ENCODE measurements at places on chromosomes 11 and 22.

GRCh38 chr11:67371189-67371910, 2.0 kb downstream of the CLCF1 start:
- no peak for DNase-seq

- no peak for DNase-seq
These were observed 349.8 kb upstream of the PLET1 start for GRCh38 chr11:112610494-112610893.

DNA sequence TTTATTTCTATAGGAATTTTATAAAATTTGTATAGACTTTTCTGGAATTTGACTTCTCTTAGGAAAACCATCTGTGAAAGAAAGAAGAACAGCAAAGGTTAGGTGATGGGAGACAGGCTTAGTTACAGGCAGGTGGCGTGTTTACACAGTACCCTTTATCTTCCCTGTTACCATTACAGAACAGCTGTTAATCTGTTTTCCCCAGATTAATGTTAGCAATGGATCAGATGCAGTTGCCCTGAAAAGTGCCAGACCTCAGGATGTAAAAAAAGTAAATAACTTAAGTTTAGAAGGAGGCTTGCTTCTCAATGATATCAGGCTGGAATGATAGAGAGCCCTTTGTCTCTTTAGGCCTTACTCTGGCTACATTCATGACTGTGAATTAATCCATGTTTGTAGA, 1186.5 kb upstream of the TENM4 start:
- DNase-seq = no peak

DNA sequence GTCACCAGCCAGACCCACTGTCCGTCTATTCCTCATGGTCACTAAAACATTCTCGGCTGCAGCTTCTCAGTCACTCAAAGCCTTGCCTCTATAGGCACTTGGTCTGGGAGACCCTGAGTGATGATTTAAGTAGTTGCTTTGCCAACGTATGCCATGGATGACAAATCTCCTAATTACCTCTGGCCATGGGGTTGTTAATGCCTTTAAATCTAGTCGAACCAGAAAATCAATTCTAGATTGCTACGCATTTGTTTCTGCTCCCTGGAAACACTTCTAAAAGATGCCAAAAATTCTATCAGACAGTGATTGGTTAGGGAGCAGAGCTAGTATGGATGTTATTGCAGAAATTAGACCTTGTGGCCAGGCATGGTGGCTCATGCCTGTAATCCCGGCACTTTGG, 57.0 kb upstream of the RTL6 start:
- peak; percentile 0 for DNase-seq

GRCh38 chr22:33049119-33049729, 9.0 kb downstream of the SYN3 start:
- DNase-seq = no peak

DNA sequence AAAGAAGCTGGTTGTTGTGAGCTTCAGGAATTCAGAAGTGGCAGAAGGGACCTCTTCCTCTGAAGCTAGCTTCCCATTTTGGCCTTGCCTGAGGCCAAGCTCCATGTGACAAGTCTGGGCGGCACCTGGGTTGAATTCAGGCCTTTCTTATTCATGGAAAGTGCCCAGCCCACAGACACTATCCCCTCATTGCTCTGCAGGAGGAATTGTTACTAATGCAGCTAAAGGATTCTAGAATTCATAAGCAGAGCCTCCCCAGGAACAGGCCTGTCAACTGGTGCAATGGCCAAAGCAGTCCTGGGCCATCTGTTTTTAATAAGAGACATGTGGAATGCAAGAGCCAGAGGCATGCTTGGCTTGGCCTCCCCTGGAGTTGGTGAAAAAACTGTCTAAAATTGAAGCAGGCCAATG, 71.4 kb downstream of the SLC1A2 start:
- DNase-seq = no peak

DNA sequence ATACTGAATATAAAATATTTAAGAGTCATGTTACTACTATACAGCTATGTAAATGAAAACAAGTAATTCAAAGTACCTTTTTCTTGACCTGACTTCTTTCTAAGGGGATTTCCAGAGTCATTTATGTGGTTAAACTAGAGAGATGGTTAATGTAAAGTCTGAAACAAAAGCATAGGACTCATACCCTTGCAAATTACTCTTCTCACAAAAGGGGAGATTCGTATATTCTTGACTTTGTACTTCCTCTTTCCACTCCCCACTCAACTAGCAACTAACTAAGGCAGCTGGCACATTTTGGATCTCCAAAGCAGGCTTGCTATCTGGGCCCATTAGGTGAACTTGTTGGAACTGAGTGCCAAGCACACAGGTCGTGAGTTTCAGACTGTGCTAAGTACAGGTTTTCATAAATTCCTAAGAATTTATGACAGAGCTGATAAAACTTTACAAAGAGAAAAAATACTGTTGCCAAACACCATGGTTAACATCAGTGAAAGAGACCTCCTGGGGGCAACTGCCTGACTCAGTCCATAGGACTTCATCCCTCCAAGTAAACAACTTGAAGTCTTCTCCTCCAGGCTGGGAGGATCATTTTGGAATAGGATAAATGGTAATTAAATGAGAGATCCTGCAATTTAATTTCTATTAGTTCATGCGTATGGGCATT, 77.0 kb upstream of the DDI1 start:
- no peak for DNase-seq

DNA sequence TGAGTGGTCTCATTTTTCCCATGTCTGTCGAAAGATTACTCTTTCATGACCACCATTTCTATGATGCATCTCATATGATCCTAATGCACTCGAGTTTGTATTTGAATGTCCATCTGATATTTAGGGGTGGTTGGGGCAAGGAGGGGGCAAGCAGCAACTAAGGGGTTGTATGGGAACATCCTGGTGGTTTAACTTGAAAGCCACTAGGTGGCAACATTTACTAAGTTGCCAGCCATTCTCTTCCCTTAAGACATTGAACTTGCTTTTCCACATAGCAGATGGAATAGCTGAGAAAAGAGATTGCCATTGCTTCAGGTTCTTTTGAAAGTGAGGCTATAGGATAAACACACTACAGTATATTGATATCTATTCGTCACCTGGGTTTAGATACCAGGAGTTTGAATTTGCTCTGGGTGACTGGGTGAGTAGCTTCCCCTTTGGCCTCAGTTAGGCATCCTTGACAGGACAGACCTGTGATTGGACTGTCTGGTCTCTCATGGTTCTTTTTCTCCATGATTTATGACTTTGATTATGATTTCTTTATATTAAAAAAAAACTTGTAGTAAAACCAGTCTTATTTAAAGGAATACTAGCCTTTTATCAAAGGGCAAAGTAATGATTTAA, 32.4 kb downstream of the NF2 start:
- no peak for DNase-seq

DNA sequence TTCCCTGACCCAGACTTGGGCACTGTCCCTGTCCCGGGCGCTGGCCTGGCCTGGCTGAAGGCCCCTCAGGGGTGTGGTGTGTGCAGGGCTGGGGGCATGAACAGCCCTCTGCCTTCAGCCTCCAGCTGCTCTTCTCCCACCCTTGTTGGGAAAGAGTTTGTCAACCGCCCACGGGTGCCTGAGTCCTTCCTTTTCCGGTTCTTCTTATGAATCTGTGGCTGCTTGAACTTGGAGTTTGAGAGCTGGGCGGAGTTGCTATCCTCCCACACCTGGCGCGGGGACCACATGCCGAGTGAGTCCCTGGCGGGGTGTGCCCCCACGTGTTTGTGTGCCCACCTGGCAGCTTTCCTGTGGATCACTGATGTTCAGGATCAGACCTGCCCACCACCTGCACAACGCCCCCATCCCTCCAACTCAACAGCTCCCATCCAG, 13.4 kb downstream of the NFAM1 start:
- DNase-seq = no peak

DNA sequence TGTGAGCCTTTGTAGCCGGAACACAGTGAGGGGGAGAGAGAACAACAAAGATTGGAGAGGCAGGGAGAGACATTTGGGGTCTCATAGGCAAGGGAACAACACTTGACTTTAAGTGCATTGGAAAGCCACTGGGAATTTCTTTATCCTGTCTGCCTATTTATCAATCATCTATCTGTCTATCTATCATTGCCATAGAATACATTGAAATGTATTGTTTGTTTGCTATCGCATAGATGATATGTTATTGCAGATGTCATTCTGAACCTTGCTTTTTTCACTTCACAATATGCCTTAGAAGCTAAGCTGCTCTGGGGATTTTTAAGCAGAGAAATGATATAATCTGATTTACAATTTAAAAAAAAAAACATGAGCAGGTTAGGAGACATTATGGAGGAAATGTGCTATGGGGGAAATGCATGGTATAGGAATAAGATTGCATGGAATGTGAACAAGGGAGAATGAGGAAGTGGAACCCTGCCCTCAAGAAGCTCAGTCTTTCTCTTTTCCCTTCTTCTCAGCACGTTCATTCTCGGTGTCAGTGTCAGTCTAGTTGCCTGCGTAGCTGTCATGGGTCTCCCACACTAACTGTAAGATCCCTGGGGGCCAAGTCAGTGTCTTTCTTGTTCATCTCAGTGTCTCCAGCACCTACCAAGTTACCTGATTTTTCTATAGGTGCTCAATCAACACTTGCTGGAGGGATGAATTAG, 158.7 kb upstream of the ARHGAP20 start:
- DNase-seq = no peak

GRCh38 chr11:15180212-15180792, 65.6 kb downstream of the INSC start:
- DNase-seq = no peak

- DNase-seq = no peak
These were observed 33.8 kb downstream of the SYT13 start for GRCh38 chr11:45252134-45252856.

DNA sequence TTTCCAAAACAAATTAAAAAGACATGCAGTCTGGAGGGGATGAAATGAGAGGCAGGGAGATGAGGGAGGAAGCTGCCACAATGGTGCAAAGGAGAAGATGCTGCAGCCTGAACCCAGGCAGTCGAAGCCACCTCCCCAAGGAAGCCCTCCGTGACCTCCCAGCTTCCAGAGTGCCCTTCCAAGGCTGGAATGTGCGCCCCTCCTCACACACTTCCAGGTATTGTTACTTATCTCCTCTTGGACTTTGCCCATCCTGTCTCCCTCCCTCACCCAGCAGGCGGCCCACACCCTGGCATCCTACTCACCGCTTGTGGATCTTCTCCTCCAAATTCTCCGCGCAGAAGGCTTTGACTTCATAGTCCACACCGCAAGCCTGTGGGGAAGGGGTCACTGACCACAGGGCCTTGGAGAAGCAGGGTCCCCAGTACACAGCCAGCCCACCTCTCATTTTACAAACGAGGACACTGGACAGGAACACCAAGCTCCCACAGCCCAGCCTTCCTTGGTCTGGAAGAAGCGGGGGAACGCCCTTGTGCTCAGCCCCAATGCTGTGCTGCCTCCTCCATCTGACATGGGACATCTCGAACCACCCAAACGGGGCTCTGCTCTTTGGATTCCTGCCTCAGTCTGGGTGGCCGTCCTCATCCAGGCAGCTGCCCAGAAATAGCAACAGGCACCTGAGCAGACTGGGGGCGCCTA, 40.3 kb downstream of the TPBGL start:
- DNase-seq = no peak

DNA sequence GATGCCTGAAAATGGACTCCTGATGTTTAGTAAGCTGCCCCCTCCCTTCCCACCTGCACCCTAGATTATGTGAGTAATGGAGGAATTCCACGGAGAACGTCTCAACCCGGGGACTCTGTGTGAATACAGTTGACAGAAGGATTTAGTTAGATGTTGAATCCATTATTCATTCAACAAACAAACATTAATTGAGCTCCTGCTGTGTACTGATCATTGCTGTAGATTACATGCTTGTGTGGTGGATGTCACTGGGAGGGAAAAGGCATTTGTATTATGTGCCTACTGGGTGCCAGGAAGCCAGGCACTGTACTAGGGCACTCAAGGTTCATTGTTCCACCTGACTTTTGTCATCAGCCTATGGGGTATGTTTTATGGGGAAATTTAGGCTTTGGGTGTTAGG, 22.9 kb upstream of the CRYBB3 start:
- no peak for DNase-seq

- DNase-seq = no peak
These were observed 3.7 kb upstream of the MTCH2 start for GRCh38 chr11:47646019-47646418.

DNA sequence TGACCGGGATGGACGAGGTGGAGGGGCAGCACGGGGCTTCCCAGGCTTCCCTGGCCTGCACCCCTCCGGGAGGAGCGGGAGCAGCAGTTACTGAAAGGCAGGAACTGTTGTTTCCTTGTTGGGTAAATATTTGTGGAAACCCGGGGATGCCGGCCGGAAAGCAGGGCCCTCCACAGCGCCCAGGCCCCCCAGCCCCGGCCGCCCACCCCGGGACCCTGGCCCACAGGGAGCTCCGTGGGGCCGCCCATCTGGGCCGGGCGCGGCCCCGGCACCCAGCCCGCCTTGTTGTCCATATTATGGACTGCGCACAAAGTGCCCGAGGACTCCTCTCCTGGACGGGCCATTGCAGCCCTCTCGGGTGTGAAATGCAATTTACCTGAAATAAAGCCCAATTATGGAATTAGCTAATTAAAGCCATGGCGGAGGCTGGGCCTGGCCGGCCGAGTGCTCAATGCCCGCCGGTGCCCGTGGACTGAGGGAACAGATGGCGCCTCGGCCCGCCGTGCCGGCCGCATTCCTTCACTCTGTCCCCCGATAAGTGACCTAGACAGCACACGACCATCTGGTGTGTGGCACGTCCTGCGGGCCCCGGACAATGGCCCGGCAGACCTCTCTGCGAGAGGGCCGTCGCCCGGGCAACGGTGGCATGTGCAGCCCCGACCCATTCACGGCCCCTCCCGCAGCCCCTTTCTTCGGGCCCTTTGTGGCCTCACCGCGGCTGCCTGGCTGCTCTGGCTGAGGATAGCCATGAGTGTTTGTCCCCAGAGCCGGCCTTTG, 35.4 kb downstream of the CDKN1C start:
- DNase-seq = no peak

DNA sequence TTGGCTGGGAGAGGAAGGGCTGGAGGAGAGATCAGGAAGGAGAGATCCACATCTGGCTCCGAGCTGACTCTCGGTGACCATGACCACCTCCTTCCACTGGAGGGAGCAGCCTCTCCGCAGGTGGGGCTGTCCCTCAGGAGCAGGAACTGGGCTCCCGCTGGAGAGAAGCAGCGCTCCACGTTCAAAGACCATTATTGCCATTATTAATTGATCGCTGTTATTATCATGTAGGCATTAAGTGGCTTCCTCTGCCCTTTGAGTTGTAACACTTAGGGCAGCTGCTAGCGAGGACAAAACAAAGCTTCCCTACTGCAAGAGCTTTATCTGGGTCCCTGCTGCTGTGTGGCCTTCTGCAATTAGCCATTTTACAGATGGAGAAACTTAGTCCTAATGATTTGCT, 251.9 kb downstream of the ST3GAL4 start:
- DNase-seq = no peak

GRCh38 chr11:766106-766935, 11.0 kb downstream of the GATD1 start:
- no peak for DNase-seq

GRCh38 chr11:68654978-68655377, 29.4 kb upstream of the GAL start:
- no peak for DNase-seq

GRCh38 chr22:24550902-24551435, 4.0 kb downstream of the GUCD1 start:
- DNase-seq = no peak
